ENCODE measurements at places on chromosomes 11 and 22. TPM values are rescaled to one million over a fixed set of nuclear protein-coding genes. Genes with fewer than 3 reads are reported as not detected.

GRCh38 chr22:42969348-42969975 is 45.5 kb downstream of the PACSIN2 start:
- DNase-seq, result no peak

DNA sequence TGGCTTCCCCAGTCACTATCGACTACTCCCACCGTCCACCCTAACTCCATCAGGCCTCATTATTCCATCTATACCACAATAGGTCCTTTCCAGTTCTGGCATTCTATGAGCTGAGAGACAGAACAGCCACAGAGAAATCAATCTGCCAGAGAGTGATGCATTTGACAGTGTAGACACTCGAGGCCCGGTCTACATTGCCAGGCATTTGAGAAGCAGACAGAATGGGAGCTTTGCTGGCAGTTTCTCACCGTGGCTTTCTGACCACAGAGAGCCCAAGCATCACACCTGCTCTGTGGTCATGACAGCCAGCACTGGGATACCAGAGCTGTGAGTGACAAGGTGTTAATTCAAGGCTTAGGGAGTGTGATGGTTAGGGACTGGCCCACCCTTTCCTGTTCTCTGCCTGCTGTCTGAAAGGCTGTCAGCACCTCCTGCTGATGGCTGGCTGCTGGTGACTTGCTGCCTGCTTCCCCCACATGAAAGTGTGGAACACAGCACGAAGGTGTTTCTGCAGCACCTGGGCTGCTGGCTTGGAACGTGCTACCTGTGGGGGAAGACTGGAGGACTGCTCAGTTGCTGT is 137.8 kb downstream of the KIRREL3 start:
- no peak for DNase-seq

GRCh38 chr22:28250036-28250695 is 331.1 kb upstream of the PITPNB start:
- DNase-seq, result no peak

DNA sequence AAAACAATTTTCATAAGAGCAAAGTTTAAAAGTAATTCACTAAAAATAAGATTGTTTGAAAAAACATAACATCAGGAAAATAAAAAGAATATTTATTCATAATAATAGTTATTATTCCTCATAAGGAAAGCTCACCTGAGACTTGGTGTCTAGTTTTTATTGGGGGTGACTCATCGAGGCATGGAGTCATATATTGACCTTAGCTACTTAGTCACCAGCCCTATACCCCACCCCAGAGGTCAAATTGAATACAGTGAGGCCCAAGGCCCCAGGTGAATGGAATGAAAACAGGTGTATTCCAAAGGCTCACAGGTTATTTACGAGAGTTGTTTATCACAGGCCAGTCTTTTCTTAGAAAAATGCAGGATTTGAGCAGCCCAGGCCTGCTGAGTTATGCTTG is 36.9 kb downstream of the CNTF start:
- DNase-seq, result no peak

- peak; percentile 69 for DNase-seq
Measured at GRCh38 chr11:107689317-107690202, 22.3 kb downstream of the SLN start.

DNA sequence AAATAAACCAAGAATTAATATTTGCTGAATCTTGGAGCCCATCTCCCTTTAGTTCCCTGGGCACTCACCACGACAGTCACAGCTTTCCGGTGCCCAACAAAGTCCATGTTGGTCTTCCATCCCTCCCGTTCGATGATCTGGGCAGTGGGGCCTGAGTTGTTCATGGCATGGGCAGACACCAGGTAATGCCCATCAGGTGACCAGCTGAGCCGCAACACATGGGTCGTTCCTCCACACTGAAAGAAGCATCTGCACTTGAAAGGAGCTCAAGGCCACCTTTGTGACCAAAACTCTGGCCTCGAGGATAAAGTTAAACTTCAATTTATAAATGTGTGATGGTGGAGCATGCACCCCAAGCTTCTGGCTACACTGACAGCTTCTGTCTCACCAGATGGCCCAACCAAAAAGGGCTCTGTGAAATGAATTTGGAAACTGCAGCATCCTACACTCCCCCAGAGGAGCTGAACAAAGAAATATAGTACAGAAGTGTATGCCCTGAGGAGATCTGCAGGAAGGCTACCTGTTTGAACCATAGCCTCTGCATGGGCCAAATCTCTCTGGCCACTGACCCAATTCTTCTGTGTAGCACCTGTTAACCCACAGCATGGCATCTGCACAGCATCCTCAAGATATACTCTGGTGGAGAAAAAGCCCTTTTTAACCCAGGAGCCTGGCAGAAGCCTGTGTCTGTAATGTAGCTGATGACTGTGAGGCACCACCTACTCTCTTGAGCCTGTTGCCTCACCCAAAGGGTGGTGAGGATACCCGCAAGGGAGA is 37.1 kb downstream of the HIRA start:
- DNase-seq, result no peak

- no peak for DNase-seq
Measured at GRCh38 chr22:17998913-17999312, 25.4 kb downstream of the MICAL3 start.

DNA sequence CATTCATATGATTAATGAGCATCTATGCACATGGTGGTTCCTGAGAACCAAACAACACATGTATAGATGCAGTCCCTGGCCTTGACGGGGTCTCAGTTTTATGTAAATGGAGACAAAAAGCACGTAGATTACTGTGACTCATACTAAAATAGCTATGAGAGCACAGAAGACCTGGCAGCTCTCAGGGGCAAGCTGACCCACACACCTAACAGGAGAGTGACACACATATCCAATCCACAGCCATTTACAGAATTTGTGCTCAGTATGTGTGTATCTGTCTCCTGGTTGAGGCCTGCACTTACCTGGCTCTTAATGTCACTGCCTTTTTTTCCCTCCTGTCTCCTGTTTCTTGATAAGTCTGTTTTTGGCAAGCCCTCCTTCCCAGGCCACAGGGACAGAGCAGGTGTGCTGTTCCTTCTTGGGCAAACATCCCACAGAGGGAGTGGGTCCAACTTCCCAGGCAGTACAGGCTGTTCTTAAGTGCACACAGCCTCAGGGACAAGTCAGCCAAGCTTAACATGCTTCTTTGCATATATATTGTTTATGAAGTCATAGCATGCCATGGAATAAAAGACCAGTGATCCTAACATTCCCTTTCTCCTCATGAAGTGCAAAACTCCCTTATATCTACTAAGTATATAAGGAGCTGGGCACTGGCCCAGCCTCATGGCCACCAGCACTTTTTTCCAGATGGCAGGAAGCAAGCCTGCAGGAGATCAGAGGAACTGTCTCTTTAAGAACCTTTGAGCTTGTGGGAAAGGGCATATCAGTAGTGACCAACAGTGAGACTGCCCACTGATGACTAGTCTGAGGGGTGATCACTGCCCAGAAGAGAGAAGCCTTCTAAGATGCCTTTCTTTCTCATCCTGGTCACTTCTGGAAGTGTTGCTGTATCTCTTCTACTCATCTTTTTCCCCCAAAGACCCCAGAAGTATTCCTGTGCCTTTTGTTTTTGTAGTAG is 124.7 kb upstream of the CCDC90B start:
- no peak for DNase-seq

- no peak for DNase-seq
Measured at GRCh38 chr11:113673550-113674396, 32.3 kb downstream of the TMPRSS5 start.

DNA sequence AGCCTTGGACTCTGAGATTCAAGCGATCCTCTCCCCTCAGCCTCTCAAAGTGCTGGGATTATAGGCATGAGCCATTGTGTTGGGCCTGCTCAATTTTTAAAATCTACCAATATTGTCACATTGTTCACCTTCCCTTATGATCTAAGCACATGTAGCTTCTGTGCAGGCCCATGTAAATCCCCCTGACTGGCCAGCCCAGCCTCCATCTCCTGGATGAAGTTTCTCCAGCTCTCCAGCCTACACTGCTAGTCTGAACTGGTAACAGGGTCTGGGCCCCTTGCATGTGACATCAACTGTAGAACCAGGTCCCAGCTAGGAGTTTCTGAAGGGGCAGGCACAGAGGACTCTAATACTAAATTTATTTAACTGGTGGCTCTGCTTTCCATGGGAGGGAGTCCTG is 32.8 kb upstream of the YPEL1 start:
- no peak for DNase-seq

DNA sequence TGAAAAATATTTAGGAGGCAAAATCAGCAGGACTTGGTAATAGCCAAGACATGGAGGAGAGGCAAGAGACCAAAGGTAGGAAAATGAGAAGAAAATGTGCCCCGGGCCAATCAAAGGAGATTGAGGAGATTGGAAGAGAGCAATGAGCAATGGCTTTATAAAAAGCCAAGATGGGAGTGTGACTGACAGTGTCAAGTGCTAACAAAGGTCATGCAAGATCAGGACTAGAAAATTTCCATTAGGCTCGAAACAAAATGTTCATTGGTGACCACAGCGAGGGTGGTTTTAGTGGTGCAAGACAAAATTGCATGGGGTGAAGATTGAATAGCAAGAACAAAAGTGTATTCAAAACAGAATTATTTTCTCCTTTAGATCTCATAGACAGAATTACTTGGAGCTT is 45.2 kb upstream of the TBCEL start:
- no peak for DNase-seq

DNA sequence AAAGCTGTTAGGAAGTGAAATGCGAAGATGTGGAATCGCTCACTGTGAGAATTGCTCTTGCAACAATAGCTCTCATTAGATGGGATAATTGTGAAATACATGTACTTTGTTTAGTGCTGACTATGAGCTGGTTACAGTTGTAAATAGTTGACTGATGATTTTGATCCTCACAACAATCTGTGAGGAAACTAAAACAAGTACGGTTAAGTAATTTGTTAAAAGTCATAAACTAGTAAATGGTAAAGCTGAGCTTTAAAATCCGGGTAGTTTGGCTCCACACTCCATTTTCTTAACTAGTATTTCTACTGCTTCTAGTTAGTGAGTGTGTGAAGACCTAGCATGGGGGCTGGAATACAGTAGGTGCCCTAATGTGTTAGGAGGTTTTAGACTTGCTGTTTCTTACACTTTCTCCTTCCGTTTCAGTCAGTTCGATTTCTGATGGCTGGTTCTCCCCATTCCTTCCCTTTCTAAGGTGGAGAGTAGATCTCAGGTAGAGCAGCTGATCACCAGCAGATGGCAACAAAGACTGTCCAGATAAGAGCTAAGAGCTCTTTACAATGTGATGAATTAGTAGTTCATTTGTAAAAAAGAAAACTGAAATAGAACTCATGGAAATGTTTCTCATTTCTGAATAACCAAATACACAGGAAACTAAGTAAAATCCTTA is 16.3 kb upstream of the CYP2R1 start:
- no peak for DNase-seq

GRCh38 chr22:49079743-49080500 is 747.8 kb downstream of the BRD1 start:
- no peak for DNase-seq

DNA sequence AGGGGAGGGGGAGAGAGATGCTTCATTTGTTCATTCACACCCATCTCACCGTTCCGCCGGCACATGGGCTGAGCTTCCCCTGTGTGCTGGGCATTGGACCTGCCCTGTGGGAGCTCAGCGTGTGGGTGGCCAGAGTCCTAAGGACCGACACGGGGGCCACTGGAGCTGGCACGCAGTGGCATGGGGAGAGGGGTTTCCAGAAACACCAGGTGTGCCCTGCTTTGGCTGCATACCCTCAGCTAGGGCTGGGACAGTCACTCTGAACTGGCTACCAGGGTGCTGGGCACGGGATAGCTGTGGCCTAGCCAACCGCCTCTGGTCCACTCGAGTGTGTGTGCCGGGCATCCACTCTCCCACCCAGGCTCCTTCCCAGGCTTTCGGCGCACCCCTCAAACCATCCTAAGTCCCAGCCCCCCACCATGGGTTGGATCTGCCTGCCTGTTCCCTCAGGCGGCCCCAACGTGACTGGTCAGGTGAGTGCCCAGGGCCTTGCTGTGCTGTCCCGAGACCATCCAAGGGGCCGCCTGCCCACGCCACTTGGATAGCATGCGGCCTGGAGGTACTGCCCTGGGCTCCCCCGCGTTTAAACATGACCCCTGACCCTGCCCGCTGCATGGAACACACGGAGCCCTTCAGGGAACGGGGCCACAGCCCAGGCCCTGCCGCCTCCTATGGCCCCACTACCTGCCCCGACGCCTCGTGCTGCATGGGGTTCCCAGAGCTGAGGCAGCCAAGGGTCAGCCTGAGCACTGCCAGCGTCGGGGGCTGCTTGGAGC is 51.6 kb upstream of the LINC01488 start:
- DNase-seq, result no peak

- no peak for DNase-seq
Measured at GRCh38 chr11:47257177-47257516, 649 bp upstream of the NR1H3 start.

GRCh38 chr11:18193010-18193409 is 20.4 kb downstream of the MRGPRX4 start:
- no peak for DNase-seq

GRCh38 chr11:7520981-7521487 is 7.2 kb downstream of the PPFIBP2 start:
- no peak for DNase-seq

GRCh38 chr11:12116425-12117032 is 6.1 kb downstream of the MICAL2 start:
- no peak for DNase-seq

DNA sequence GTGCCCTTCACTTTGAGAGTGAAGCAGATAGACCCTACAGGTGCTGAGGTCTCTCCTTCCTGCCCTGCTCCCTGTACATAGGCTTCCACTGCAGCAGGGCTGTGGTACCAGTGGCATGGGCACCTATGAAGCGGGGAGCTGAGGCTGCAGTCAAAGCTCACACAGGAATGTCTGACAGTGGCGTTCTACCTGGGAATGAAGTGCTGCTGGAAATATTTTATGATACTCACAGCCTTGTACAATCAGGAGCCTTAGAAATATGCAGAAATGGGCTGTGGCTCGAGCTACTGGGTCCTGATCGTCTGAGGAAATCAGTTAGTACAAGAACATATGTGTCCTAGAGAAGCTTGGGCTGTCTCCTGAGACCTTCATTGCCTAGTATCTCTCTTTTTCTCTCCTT is 24.8 kb downstream of the MRPL16 start:
- no peak for DNase-seq

GRCh38 chr22:43543522-43544288 is 131.9 kb downstream of the MPPED1 start:
- DNase-seq, result no peak

- no peak for DNase-seq
Measured at GRCh38 chr22:23840026-23840425, 1.2 kb upstream of the DERL3 start.

GRCh38 chr11:132914600-132914999 is 617.7 kb downstream of the OPCML start:
- no peak for DNase-seq

APOC3 gene
- total RNA-seq, result not detected

ABCG4 gene
- total RNA-seq, result not detected

MUC5AC gene
- total RNA-seq, result not detected

RFPL3 gene
- not detected for total RNA-seq

SCGB1D2 gene
- total RNA-seq, result not detected

ZNF215 gene
- 1.4 TPM for total RNA-seq

HEPACAM gene
- total RNA-seq, result 13.6 TPM

CCDC15 gene
- total RNA-seq, result 0.88 TPM

MSANTD2 gene
- 18.0 TPM for total RNA-seq

KCNE3 gene
- total RNA-seq, result 8.9 TPM

HPS5 gene
- 66.0 TPM for total RNA-seq

HEPHL1 gene
- not detected for total RNA-seq

XKR3 gene
- not detected for total RNA-seq
